NAMALWA (cell line): ENCODE measurements at places on chromosomes 7 and 10.

GRCh38 chr7:129115676-129116075 is 28.8 kb upstream of the TSPAN33 start:
- no peak for DNase-seq

GRCh38 chr7:136102881-136103280 is 125.7 kb upstream of the MTPN start:
- DNase-seq, result no peak

DNA sequence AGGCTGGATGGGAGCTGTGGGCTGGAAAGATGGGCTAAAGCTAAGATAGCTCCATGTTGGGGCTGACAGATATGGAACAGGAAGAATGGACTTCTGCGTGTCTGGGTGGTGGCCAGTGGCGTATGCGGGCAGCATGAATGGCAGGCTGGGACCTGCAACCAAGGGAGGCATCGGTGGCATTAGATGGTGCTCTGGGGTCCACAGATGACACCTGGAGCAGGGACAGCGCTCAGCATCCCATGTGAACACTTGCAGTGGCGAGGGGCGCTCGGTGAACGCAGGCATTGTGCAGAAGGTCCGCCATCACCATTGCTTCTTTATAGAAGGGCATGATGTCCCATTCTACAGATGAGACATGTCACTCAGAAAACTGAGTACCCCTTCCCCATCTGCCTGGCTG is 21.0 kb upstream of the SMARCD3 start:
- DNase-seq, result no peak

- no peak for DNase-seq
Observed at GRCh38 chr10:24428410-24428782, 219.5 kb downstream of the KIAA1217 start.

GRCh38 chr7:17677408-17677807 is 262.9 kb downstream of the SNX13 start:
- DNase-seq, result no peak

DNA sequence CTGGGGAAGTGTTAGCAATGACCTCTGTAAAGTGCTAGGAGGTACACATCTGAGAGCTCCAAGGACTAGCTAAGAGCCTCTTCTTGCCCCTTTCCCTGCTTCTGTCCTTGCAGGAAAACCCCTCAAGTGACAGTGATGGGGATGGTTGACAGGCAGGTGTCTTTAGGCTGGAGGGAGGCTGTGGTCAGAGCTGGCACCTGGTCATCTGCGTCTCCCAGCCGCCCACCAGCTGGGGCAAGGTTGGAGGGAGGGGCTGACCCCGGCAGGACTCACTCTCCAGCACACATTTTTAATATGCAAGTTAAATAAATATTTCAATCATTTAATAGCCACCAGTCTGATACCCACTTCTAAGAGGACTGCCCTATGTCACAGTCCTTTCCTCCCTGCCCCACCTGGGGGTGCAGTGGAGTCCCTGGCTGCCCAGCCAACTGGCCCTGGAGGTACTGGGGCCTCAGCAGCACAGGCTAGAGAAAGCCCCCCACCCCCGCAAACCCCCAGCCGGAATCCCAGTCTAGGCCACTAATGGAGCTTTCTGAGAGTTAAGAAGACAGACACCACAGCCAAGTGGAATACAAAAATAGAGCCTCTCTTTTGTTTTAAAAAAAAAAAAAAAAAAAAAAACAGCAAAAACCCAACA is 6.3 kb downstream of the FGF8 start:
- DNase-seq, result no peak

DNA sequence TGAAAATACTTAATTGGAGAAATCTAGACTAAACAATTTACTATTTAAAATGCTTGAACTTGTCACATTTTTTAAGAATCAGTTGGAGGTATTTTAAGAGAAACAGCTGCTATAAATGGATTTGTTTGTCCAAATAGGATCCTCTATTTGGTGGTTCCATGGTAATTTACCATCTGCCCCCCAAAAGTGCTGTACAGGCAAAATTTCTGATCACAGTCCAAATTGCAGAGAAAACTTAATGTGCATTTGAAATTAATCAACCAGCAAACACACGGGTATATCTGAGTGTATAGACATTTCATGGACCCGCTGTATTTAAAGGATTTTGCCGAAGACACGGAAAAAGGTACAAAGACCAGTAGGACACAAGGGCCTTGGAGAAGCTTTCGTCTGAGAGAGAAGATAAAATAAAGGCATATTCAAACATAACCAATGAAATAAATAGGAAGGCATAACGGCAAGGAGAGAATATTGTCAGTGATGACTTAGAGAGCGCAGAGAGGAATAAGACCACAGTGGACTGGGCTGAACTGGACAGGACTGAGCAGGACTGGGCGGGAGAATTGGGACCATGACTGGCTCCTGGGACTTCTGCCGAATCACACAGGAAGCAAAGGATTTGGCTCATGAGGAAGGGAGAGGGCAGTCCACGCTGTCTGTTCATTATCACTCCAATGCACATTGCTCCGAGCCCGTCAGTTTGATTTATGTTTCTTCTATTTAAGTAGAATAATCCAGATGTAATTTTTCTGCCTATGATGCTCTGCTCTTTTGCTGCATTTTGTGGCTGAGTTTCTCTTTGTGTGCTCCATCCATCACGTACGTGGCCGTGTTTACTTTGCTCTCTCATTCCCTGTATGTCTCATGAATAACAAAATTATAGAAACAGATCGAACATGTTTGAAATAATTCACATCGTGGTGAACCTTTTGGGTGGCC is 112.8 kb downstream of the PRLHR start:
- no peak for DNase-seq

DNA sequence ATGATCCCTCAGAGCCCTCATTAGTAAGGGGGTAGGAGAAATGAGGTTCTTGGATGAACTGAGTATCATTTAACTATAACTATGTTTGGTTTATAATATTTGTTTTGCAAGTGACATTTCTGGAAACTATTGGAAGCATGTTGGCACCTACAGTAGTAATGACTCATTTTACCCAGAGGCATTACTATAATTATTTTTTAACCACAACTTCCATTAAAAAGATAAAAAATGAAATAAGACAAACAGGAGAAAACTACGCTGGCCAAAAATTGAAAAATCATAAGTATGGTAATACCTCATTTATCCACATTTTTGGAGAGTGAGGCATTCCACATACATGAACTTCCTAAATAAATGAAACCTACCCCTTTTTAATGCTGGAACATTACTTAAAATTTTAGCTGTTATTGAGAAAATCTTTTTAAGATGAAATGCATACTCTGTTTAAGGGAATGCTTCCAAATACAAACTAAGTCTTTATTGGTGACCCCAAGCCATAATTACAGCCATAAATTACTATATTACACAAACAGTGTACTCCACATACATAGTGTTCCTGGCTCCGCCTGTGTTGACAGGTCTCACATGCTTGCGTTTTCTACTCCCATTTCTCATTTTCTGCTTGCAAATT is 84.6 kb upstream of the CAPZA2 start:
- DNase-seq, result no peak

DNA sequence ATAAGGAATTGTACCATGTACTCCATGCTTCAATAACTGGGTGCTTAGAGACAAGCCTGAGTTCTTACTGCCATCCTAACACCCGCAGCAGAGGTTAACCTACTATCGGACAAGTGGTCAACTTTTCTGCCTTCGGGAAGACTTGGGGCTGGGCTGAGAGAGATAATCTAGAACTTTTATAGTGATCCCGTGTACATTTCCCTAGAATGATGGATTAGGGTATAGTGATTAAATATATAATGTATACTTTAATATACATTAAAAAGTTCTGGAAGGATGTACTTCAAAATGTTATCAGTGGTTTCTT is 12.2 kb upstream of the HNRNPF start:
- no peak for DNase-seq

DNA sequence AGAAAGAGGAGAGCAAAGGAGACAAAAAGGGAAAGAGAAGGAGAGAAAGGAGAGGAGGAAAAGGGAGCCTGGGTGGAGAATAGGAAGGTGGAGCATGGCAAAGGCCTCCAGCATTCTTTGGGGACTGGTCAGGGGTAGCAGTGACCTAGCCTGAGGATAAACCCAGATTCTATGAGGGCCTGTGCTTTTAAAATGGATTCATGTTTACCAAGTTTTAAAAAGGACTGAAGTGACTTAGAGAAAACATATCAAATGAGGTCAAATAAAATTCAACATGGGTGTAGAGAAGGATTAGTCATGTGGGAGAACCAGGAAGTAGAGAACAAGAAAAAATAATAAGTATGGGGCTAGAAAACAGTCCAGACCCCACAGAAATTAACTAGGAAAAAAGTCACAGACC is 20.7 kb downstream of the CREB3L2 start:
- no peak for DNase-seq

DNA sequence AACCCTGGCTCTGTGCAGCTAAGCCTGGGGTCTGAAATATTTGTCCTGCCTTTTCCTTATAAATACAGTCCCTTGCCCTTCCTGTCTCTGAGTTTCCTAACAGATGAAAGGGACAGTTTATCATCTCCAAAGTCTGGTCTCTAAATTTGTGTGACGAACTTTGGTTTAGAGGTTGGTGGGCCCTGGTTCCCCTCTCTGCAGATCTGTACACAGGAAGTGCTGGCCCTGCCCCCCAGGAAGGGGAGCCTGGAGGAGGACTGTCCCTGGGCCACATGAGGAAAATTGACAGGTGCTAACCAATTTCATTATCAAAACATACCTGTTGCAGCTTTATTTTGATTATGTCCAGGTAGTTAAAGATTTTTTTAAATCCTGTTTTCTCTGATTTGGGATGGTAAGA is 34.5 kb downstream of the PPP2R2D start:
- DNase-seq, result no peak

- DNase-seq, result no peak
Observed at GRCh38 chr7:155361346-155361680, 63.6 kb downstream of the INSIG1 start.
